DMS 273 treated with DMSO at 0.1 percent for 48 hours (cell line): ENCODE measurements at places on chromosomes 1 and 21.

GRCh38 chr1:37151789-37152188, 117.5 kb upstream of the GRIK3 start:
- no peak for DNase-seq

DNA sequence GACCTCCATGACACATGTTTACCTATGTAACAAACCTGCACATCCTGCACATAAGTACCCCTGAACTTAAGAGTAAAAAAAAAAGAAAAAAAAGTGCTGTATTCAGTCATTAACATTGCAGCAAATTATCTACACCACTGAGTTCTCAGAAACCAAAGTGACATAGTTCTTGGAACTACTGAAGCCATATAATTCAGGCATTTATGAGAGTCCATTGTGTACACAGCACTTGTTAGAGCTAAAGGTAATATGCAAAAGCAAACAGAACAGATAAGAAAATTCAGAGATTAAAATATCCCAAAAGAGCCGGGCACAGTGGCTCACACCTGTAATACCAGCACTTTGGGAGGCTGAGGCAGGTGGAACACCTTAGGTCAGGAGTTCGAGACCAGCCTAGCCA, 38.0 kb downstream of the F5 start:
- DNase-seq: no peak

DNA sequence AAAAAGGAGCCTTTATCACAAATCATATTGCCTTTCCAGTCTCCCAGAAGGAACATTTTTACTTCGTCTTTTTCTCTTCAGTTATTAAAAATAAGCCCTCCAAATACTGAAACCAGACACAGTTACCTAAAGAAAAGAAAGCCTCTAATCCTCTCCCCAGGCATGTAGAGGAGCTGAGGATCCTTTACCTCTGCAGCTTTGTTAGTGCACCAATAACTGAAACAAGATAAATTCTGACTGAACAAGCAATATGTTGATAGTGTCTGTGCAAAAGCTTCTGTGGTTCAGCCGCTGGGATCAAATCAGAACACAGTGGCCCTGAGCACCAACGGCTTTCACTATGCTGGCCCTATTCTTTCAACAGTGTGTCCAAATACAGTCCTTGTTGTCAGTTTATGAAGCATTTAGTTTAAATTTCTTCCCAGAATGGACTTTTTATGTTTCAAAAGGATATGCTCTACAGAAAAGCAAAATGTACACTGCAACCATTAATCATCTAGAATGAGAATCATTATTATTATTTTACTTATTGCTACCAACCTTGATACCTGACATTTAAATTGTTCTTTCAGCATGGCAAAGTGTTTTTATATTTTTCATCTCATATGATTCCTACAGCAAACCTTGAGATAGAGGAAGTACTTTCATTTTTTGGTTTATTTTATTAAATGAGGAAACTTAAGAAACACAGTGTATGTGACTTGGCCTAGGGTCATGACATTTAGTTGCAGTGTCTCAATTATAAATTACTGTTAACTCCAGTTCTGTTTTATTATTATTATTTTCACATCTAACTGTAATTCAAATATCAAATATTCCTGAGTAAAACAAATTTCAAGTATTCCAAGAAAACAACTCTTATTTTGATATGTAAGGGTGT, 217.9 kb downstream of the NEGR1 start:
- DNase-seq: no peak

DNA sequence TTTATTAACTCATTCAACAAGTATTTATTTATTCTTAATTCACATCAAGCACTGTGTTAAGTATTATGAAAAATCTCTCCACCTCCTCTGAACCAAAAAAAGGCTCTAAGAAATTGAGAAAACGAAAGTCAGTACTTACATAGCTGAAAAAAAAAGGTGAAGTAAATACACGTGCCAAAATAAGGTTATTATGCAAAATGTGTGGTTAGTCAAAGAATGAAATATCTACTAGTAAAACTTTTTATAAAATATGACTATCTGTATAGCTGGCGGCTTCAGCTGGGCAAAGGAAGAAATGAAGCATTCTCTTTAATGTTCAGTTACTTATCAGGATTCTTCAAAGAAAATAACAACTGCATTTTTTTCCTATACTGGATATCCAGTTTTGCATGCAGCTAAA, 35.5 kb upstream of the ASPM start:
- no peak for DNase-seq

- no peak for DNase-seq
Observed at GRCh38 chr1:89936694-89937093, 58.2 kb upstream of the ZNF326 start.

GRCh38 chr1:198160946-198161614, 4.3 kb downstream of the NEK7 start:
- DNase-seq: no peak

- DNase-seq: peak; percentile 29
Observed at GRCh38 chr1:6490181-6491080, 1.0 kb downstream of the PLEKHG5 start.

DNA sequence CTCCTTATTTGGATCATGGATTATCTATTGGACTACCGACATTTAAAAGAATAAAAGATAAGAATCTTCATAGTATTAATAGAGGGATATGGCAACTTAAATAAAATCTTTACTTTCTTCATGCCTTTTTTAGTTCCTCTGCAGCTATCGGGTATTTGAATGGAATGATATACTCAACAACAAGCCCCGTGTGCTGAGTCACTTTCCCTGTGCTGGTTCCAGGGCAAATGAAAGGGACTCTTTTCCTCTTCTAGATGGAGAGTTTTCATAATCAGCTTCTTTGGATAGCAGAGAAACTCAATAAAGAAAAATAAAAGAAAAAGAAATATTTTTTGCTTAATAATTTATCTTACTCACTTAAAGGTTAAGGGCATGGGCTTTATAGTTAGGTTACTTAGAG, 213.7 kb downstream of the LRRC40 start:
- no peak for DNase-seq

- DNase-seq: no peak
Observed at GRCh38 chr1:85088408-85088784, 40.1 kb upstream of the MCOLN3 start.

DNA sequence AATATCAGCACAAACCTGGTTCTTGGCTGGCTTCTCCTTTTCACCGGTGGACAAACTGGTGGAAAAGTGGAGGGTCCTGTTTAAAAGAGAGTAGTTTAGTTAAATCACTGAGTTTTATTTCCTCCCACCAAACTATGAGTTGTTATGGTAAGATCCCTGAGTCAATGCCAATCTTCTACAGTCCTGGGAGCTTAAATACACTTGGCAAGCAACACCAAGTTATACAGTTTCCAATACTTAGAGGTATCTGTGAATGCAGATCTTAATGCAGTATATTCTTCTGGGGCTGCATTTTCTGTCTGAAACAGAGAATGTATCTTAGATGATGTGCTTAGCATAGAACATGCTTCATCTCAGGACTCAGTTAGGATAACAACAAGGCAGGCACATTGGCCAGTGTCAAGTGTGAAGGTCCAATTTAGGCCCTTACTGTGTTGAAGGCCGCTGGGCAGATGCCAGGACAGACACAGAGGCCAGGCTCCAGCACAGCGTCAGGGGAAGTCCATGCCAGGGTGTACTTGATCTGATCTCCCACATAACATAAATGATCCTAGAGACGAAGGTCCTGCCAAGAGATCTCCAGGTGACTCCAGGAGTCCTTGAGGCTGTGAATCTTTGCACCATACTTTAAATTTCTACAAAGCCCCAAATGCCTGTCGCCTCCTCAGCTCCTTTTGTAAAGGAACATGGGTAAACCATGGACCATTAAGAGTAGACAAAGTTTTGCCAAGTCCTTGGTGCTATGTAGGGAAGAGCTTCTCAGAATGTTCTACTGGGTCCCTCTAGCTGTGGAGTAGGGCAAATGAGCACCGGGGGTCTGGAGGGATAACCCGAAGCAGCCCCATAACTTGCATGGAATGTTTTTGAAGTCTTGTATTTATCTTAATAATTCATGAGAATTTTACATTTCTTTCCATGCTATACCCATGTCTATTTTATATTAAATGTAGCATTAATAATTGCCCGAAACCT, 76.8 kb downstream of the KCNJ15 start:
- DNase-seq: no peak

- DNase-seq: no peak
Observed at GRCh38 chr1:55309053-55309452, 93.9 kb upstream of the USP24 start.

GRCh38 chr1:244155661-244156060, 104.6 kb downstream of the ZBTB18 start:
- DNase-seq: no peak

DNA sequence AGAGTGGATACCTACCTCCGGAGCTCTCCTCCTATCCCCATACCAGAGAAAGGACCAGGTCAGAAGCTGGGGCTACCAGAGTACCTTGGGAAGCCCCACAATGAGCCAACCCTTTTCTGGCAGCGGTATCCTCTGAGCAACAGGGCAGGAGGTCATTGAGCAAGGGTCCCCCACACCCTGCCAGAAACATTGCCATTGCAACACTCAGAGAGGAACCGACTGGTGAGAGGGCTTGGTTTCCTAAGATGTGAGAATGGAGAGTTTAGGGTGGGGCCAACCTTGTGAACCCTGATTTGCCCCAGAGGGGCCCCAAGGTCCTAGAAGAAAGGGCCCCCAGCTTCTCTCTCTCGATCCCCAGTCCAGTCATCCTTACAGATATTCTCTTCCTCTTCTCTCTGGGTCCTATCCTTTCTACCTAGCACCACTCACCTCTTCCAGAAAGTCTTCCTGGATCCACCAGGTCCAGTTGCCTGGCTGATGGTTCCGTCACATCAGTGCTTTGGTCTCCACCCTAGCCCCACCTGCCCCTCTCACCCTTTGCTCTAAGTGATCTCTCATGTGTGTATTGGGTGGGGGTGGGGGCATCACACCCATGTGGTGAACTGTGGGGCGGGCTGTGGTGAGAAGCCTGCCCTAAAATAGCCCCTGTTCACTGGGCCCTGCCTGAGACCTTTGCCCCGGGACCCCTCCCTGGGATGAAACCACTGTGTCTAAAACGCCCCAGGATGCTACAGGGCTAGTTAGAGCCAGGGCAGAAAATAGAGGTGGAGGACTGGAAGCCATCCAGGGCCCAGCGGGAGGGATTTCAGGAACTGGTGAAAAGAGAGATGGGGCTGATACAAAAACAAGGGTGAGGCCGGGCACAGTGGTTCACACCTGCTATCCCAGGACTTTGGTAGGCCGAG, 8.7 kb downstream of the FGR start:
- no peak for DNase-seq

- no peak for DNase-seq
Observed at GRCh38 chr1:65793359-65793732, 651 bp downstream of the PDE4B start.

DNA sequence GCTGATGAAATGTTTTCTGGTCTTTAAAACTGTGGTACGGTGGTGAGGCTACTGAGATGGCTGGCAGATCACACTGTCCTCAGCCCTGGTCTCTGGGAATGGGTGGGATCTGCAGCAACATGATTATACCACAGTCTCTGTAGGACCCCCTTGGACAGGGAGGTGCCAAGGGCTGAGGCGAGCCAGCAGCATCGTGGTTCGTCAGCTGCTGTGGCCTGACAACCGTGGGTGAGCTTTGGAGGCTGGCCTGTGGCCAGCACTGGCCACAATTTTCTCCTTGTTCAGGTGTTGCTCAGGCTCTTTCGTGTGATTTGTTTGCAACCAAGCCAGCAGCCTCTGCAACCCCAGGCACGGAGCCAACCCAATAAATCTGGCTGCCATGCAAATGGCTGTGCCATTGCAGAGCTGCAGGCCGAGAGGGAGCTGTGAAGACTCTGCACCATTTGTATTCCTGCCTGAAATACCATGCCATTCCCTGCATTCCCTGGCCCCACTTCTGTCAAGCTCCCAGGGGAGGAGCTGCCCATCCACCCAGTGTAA, 70.9 kb downstream of the PCP4 start:
- DNase-seq: no peak

- DNase-seq: no peak
Observed at GRCh38 chr1:214008791-214009422, 21.1 kb downstream of the PROX1 start.

DNA sequence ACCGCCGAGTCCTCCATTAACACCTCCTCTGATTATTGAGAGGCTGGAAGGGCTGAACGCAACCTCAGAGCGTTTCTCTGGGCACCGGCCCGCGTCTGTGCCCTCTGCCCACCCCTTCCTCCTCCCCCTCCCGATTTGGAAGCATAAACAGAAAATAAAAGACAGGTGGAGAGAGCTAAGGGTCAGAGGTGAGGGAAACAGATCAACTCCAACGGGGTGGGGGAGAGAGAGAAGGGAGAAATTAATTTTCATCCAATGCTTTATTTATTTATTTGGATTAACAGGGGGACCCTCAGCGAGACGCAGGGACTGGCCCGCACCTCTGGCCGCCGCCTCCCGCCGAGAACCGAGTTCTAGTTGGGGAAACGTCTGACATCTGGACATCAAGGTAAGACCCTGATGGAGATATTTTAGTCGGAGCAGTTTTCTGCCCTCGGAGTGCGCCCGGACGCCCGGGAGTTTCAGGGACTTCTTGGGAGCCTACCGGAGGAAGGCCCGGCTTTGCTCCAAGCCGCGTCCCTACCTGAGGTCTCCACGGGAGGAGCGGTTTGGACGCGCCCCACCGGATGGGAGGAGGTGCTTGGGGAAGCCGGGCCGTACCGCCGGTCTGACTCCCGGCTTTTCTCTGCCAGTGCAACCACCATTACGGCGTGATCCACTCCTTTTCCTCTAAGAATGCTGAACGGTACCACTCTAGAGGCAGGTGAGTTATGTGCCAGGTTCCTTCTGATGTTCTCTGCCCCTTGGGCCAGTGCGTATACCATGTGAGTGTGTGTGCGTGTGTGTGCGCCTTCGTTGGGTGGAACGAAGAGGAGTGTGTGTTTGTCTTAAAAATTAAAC, 5.1 kb upstream of the LHX9 start:
- no peak for DNase-seq

DNA sequence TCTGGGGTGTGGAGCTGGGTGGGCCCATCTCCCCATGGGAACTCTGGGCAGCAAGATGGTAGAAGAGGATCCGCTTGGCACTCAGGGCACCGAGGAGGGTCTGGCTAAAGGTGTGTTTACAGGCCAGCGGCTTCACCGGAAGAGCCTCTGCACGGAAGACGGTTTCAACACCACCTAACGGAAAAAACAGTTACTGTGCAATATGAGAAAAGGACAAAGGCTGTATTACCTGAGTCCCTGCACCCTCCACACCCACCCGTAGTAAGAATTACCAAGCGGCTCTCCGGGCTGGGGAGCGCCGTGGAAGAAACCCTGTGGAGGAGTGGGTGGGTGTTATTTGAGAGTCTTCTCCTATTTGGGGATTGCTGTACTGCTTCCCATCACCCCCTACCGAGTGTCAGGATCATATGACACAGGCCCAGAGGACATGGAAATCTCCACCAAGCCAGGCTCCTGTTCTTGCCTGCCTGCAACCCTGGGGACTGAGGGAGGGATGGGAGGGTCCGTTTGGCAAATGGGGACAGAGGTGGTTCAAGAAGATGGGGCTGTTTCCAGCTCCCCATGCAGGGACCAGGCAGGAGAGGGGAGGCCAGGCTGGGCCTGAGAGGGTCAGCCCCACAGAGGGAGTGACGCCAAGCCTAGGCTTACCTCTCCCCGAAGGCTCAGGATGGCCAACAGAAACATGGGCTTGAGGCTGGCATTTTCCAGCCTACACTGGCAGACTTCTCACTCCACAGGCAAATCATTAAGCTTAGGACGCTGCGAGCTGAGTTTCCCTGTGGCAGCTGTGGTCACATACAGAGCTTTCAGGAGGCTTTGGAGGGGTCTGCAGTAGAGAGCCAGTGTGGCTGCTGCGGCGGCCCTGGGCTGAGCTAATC, 203.5 kb upstream of the TMEM51 start:
- no peak for DNase-seq
